ENCODE measurements at places on chromosomes 7 and 10.

DNA sequence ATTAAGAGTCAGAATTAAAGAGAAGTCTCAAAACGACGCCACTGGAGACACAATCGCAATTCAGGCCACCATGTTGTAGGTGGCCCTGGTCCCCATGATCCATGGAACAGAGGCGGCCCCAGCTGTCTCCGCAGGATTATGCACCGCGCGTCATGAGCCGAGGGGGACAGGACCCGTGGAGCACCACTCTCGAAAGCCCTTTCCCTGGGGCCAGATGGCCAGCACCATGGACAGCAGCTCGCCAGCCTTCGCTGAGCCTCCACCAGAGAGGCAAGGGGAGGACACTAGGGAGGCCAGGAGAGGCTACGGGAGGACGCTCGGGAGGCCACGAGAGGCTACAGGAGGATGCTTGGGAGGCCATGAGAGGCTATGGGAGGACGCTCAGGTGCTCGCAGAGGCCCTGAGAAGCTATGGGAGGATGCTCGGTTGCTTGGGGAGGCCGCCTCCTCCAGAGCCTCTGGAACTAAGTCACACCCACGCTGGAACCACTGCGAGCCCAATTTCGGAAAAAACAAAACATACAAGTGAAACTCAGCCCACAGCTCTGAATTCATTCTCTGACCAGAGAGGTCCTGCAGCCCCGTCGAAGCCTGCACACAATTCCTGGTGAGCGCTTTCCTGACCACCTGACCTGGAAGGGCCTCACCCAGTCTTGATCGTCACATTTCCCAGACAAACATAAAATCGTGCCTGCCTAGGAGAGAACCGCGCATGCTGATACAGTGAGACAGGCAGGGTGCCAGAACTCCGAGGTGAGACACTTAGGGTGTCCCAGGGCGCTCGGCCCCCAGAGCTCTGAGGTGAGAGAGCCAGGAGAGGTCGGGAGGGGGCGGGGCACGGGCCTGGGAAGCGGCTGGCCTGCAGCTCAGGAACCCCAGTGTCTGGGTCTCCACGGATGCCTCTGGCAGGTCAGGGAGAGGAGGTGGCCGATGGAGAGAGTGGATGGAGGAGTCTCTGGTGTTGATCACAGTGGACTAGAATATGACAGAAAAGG lies 224.4 kb downstream of the PTPRN2 start:
- DNase-seq, result no peak

DNA sequence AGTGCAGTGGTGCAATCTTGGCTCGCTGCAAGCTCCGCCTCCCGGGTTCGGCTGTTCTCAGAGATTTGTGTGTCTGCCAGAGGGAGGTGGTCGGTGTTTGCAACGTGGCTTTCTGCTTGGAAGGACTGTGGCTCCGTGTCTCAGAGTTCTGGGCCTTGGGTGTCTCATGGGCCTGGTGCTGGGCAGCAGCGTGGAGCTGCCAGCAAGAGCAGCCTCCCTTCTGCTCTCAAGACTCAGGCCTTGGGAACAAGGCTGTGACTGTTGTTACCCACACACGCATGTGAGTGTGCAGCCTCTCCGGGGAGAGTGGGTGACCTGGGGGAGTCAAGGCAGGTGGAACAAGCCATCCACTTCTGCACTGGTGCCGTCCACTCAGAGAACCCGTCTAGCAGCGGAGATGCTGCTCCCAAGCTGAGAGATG lies 52.0 kb downstream of the VIPR2 start:
- DNase-seq, result no peak

DNA sequence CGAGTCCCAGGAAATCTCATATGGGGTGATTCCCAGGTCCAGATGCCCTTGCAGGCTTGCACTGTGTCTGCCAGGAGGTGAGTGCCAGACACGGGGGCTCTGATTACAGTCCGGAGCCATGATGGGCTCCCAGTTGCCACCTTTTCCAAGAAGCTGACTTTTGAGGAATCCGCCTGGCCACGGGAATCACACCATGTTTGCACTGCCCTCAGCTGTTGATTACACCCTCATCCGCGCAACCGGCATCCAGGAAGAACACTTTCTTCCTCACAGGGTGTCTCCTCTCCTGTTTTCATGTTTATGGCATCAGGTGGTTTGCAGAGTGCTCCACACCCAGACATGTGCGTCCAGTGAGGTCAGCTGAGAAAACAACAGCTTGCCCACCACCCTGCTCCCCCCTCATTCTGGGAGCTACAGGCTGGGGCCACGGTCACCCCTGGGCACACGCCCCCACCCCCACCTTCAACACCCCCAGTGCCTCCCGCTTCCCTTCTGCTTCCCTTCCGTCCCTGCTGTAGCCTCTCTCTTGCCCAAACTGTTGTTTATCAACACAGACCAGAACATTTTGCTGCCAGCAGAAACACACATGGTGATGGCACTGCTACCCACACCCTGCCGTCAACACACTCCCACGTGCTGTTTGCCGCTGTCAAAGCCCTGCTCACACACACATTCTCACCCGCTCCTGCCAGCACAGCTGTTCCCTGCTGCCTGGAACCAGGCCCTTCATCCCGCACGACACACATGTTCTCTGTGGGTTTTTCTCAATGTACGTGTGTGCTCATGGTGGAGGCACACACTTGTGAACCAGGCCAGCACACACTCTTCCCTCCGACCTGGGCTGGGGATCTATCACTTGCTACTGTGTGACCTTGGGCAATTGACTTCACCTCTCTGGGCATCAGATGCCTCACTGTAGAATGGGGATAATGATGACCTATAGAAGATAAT lies 35.8 kb downstream of the DDIT4 start:
- DNase-seq, result no peak

GRCh38 chr7:16244469-16244868 lies 176.9 kb downstream of the CRPPA start:
- no peak for DNase-seq

DNA sequence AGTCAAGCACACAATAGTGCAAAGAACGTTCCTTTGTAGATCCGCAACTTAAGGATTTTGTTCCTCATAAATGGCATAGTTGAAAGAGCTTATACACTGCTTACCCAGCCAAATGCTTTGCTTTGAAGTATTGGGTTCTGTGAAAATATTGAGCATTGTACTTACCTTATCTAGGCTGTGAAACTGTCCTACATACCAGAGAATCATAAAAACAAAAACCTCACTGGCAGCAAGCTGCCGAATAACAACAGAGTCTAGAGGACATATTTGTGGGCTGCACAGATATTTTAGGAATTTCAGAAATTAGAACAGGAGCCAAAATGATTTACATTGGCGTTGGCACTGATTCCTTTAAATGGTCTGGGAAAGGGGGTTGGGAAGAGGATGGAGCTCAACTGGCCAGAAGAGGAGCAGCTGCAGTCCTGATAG lies 174.8 kb downstream of the RTKN2 start:
- no peak for DNase-seq

- no peak for DNase-seq
Measured at GRCh38 chr7:25716421-25716820, 435.6 kb upstream of the NFE2L3 start.

DNA sequence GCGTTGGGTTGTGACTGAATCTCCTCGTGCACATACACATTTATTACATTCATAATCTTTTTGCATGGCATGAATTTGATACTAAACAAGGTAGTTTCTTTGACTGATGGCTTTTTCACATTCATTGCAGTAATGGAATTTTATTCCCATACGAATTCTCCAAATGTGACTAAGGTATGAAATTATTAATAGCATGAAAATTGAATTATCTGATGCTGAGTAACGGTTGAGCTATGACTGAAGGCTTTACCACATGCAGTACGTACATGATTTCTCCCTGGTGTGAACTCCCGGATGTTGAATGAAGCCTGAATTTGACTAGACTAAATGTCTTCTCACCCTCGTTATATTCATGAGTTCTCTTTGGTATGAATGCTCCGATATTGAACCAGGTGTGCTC lies 104.4 kb upstream of the C1GALT1 start:
- no peak for DNase-seq

GRCh38 chr7:30001998-30002397 lies 12.4 kb upstream of the SCRN1 start:
- no peak for DNase-seq

GRCh38 chr7:64666663-64667050 lies 724 bp downstream of the ZNF107 start:
- DNase-seq, result no peak

DNA sequence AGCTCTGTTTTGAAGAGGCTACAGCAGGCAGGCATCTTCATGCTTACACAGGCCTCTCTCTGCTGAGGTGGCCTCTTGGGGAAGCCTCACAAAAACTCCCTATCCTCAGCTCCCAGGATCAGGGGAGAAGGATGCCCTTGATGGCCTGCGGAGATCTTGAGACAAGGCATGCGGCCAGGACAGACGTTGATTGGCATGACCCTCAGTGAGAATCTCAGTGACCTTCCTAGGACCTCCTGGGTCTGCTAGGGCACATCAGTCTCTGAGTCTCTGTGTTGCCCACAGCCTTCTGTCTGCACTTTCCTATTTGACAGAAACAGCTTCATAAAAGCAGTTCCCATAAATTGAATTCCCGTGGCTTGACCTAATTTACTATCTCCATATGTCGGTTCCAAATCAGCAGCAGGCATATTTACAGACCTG lies 1005.8 kb upstream of the C7orf33 start:
- no peak for DNase-seq

GRCh38 chr10:16442914-16443313 lies 6.1 kb downstream of the PTER start:
- no peak for DNase-seq

GRCh38 chr7:24701261-24702235 lies 55.7 kb downstream of the GSDME start:
- no peak for DNase-seq

GRCh38 chr10:91707236-91707635 lies 74.4 kb upstream of the PPP1R3C start:
- DNase-seq, result no peak

DNA sequence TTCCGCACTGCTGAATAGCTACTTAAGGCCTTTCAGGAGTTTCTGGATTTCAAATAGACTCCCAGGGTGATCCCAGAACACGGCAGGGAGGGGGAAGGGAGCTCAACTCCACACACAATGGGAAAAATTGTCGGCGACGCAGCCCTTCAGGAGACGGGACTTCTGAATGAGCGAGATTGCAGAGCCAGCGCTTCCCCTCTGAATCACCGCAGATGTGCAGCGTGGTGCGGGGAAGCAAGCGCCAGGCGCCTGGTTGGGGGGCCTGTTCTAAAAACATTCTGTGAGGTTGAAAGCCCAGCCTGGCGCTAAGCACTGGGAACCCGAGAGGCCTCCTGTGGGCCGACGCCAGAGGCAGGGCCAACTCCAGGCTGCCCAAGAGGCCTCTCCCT lies 163.3 kb downstream of the MAD1L1 start:
- DNase-seq, result no peak

DNA sequence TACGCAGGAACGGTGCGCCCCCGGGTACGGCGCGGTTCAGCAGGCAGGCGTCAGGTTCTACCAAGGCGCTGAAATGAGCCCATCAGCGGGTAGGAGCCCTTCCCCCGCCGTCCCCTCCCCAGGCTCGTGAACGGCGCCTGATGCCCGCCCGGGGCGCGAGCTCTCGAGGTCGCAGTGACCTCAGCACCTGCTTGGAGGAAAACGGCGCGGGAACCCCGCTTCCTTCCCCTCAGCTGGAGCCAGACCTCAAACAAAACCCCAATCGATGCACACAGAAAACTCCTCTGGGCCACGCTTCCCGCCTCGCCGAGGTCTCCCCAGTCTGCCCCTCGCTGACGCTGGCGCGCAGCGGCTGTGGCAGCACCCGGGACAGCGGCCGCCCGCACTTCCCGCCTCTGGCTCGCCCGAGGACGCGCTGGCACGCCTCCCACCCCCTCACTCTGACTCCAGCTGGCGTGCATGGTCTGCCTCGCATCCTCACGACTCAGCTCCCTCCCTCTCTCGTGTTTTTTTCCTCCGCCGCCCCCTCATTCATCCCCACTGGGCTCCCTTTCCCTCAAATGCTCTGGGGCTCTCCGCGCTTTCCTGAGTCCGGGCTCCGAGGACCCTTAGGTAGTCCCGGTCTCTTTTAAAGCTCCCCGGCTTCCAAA lies 514 bp upstream of the GAD2 start:
- DNase-seq, result no peak

DNA sequence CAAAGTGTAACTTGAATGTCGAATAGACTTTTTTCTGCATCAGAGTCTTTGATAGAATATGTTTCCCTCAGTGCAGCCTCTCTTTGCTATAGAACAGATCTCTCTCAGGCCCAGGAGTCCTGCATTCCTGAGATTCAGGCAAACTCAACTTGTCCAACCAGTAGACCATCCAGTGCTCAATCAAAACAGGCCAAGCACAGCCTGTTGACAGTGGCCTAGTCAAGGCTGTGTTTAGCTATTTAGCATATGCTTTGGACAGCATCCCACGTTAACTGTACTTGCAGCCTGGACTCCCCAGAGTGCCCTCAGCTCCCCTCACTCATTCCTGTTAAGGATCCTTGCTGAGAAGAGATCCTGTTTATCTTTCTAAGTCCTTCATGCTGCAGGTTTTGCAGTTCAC lies 16.3 kb downstream of the OR6V1 start:
- DNase-seq, result no peak

DNA sequence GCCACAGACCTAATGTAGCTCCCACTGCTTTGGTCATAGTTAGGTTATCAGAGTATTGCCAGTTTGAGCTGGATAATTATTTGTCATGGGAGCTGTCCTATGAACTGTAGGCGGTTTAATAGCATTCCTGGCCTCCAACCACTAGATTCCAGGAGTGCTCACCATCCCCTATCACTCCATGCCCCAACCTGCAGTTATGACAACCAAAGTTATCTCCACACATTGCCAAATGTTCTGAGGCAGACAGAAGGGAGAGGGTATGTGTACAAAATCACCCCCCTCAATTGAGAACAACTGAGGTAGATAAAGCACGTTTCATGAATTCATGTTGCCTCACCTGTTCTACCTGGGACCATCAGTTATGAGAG lies 119.0 kb upstream of the CACUL1 start:
- no peak for DNase-seq

- no peak for DNase-seq
Measured at GRCh38 chr7:44064791-44065430, 456 bp downstream of the PGAM2 start.

DNA sequence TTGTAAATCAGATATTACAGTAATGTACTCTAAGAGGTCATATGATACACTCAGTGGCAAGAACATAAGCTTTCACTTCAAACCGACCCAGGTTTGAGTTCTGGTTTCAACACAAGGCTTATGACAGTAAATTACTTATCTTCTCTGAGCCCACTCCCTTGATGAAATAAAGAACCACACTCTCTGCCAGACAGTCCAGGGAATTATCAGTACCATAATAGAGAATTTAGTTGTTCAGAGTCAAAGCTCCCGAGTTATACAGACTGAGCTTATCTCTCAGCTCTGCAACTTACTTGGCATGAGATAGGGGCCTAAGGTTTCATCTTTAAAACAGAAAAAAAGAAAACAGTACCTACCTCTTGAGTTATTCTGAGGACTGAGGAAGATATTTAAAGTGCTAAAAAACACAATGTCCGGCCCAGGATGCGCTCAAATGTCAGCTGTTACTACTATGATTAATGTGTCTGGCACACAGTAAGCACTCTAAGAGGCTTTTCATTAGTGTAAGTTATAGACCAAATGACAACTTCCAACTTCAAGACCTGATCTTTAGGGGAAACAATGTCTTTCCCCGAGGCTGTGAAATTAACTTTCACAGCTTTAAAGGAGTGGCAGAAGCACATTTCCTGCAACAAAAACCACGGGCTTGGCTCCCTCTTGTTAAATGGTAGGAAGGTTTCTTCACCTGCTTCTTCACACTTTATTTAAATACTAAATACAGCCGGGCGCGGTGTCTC lies 38.1 kb downstream of the UBE2H start:
- no peak for DNase-seq

GRCh38 chr7:140983802-140984201 lies 30.9 kb downstream of the MRPS33 start:
- no peak for DNase-seq

- DNase-seq, result no peak
Measured at GRCh38 chr7:117087639-117088396, 134.5 kb downstream of the ST7 start.

- DNase-seq, result no peak
Measured at GRCh38 chr10:124994573-124995473, 52.9 kb downstream of the ZRANB1 start.

All from stimulated activated CD4-positive, alpha-beta T cell treated with anti-CD3 and anti-CD28 coated beads, Interleukin-15, amount 100 ng/mL, for 1 hour (primary cell).